GM23338 (cell line): ENCODE measurements at places on chromosomes 5 and 9. TPM values are rescaled to one million over a fixed set of nuclear protein-coding genes. Genes with fewer than 3 reads are reported as not detected.
A peak's percentile ranks its signal among the peaks of the same experiment; 100 is the strongest.

GABRA6 gene
- total RNA-seq = not detected in 2 replicates

STING1 gene
- total RNA-seq = 0.39 TPM in 1 of 2 replicates, not detected in the other

EFNA5 gene
- 7.5 and 18.1 TPM in 2 replicates for total RNA-seq

ARID3C gene
- total RNA-seq = 0.49 TPM in 1 of 2 replicates, not detected in the other

DNA sequence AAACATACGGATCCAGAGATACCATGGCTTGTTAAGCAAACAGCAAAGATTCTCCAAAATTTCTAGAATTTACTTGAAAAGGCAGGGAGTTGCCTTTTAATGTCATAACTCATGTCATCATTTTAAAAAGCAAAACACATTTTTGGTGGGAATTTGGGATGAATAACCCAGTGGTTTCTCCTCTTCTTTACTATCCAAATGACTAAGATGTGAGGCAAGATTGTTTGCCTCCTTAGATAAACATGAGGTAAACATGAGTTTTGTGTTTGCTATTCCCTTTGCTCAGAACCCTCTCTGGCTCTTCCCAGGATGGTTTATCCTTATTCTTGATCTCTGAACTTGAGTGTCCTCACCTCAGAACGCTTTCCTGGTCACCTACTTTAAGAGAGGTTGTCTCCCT is 267.0 kb downstream of the EBF1 start:
- no peak for DNase-seq
- H3K4me3 ChIP-seq = no peak overlapping the region
- H3K27me3 ChIP-seq = no peaks in the 10 kb centered on the region
- H3K27ac ChIP-seq = no peak overlapping the region

GRCh38 chr5:143148771-143149170 is 254.7 kb downstream of the NR3C1 start:
- DNase-seq = no peak
- no peak overlapping the region for H3K27ac ChIP-seq
- no peaks in the 10 kb centered on the region for H3K27me3 ChIP-seq
- no peaks in the 10 kb centered on the region for H3K4me1 ChIP-seq
- H3K4me3 ChIP-seq = no peak overlapping the region

DNA sequence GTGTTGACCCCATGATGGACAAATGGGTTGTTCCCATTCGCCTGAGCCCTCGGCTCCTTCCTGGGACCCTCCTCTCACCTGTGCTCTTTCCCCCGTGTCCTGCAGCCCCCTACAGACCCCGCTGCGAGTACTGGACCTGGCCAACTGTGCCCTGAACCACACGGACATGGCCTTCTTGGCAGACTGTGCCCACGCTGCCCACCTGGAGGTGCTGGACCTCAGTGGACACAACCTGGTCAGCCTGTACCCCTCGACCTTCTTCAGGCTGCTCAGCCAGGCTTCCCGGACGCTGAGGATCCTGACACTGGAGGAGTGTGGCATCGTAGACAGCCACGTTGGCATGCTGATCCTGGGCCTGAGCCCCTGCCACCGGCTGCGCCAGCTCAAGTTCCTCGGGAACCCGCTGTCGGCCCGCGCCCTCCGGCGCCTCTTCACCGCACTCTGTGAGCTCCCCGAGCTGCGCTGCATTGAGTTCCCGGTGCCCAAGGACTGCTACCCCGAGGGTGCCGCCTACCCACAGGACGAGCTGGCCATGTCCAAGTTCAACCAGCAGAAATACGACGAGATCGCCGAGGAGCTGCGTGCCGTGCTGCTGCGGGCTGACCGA is 3.4 kb downstream of the LRRC14B start:
- no peaks in the 10 kb centered on the region for H3K27me3 ChIP-seq
- DNase-seq = no peak
- no peak overlapping the region for H3K27ac ChIP-seq
- H3K4me1 ChIP-seq = no peaks in the 10 kb centered on the region
- H3K4me3 ChIP-seq = no peak overlapping the region

- H3K4me3 ChIP-seq = no peak overlapping the region
- peaks cover 9% of the 10 kb centered on the region; the same call in 1 of the 2 replicates for H3K36me3 ChIP-seq
- no peaks in the 10 kb centered on the region for H3K27me3 ChIP-seq
- no peaks in the 10 kb centered on the region for H3K4me1 ChIP-seq
- no peak overlapping the region for H3K27ac ChIP-seq
- no peak for DNase-seq
Observed at GRCh38 chr5:54663866-54664265, 146.3 kb downstream of the SNX18 start.

- H3K36me3 ChIP-seq = no peaks in the 10 kb centered on the region
- H3K4me1 ChIP-seq = no peaks in the 10 kb centered on the region; the same call in 1 of the 2 replicates
- H3K27ac ChIP-seq = no peak overlapping the region
- H3K4me3 ChIP-seq = no peak overlapping the region
- H3K27me3 ChIP-seq = no peaks in the 10 kb centered on the region
- DNase-seq = no peak
Observed at GRCh38 chr9:108838017-108838416, 17.8 kb downstream of the ACTL7B start.

GRCh38 chr5:179346875-179347274 is 1.6 kb upstream of the ADAMTS2 start:
- no peak overlapping the region for H3K4me3 ChIP-seq
- peaks cover 19% of the 10 kb centered on the region; the same call in 1 of the 2 replicates for H3K4me1 ChIP-seq
- no peak for DNase-seq
- no peaks in the 10 kb centered on the region for H3K36me3 ChIP-seq
- no peak overlapping the region for H3K27ac ChIP-seq
- H3K27me3 ChIP-seq = peaks cover 55% of the 10 kb centered on the region

GRCh38 chr5:96259151-96259772 is 173.8 kb downstream of the PCSK1 start:
- H3K27me3 ChIP-seq = no peaks in the 10 kb centered on the region
- H3K27ac ChIP-seq = no peak overlapping the region
- no peak overlapping the region for H3K4me3 ChIP-seq
- DNase-seq = no peak
- H3K4me1 ChIP-seq = no peaks in the 10 kb centered on the region

DNA sequence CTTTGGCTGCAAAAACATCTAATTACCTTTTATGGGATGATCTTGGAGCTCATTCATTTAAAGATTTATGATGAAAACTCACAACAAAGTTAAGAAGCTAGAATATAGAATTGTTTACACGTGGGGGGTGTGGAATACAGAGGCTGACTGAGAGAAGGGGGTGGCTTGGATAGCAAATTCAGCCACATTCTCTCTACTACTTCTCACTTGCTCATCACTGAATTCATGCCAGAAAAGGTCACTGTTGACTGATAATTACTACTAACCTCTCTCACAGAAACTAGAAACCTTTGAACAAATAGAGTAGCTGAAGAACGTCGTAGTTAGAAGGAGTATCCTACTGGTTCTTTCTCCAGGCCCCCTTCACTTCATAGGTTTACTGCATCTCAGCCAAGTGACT is 808.2 kb downstream of the BRINP1 start:
- no peaks in the 10 kb centered on the region for H3K27me3 ChIP-seq
- no peak for DNase-seq

DNA sequence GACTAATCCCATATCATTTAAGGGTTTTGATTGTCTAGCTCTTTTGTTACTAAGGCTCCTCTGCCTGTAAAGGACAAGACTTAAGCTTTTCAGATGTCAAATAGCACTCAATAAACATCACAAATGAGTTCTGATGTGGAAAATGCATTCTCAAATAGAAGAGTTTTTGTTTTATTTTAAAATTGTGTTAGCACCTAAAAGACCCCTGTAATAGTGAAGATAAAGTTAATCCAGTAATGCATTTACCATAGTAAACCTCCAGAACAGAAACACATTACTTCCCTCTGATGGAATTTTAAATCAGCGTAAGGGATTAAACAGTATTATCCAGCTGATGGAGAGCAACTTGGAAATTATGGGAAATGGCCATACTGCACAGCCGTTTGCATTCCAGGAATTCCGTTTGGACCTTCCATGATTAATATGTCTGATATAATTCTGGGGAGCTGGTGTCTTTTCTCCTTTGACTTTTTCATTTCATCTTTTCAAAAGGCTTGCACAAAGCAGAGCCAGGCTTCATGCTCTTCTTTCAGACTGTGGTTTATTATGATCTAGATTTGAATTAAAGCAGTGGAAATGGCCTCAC is 105.6 kb downstream of the PPP2R2B start:
- DNase-seq = no peak
- H3K36me3 ChIP-seq = no peaks in the 10 kb centered on the region; the same call in 1 of the 2 replicates
- no peaks in the 10 kb centered on the region for H3K27me3 ChIP-seq
- peaks cover 21% of the 10 kb centered on the region for H3K4me1 ChIP-seq

GRCh38 chr9:2359891-2360471 is 261.6 kb upstream of the VLDLR start:
- H3K27ac ChIP-seq = no peak overlapping the region
- H3K27me3 ChIP-seq = no peaks in the 10 kb centered on the region
- no peak for DNase-seq
- no peak overlapping the region for H3K4me3 ChIP-seq

DNA sequence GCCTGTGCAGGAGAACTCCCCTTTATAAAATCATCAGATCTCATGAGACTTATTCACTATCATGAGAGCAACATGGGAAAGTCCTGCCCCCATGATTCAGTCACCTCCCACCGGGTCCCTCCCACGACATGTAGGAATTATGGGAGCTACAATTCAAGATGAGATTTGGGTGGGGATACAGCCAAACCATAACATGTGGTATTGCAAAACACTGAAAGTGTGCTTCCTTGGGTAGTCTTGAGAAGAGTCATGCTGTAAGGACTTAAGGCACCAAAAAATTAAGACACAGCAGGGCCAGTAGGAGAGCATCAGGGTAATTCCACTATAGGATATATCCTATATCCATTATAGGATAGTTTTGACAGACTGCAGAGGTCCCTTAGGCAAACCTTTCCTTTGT is 29.4 kb upstream of the GDNF start:
- DNase-seq = no peak
- no peak overlapping the region for H3K27ac ChIP-seq
- no peaks in the 10 kb centered on the region for H3K36me3 ChIP-seq
- no peaks in the 10 kb centered on the region for H3K27me3 ChIP-seq
- no peaks in the 10 kb centered on the region for H3K4me1 ChIP-seq
- H3K4me3 ChIP-seq = no peak overlapping the region

- no peak for DNase-seq
- H3K36me3 ChIP-seq = no peaks in the 10 kb centered on the region
- H3K27me3 ChIP-seq = no peaks in the 10 kb centered on the region
Observed at GRCh38 chr5:23368393-23368792, 139.0 kb upstream of the PRDM9 start.

DNA sequence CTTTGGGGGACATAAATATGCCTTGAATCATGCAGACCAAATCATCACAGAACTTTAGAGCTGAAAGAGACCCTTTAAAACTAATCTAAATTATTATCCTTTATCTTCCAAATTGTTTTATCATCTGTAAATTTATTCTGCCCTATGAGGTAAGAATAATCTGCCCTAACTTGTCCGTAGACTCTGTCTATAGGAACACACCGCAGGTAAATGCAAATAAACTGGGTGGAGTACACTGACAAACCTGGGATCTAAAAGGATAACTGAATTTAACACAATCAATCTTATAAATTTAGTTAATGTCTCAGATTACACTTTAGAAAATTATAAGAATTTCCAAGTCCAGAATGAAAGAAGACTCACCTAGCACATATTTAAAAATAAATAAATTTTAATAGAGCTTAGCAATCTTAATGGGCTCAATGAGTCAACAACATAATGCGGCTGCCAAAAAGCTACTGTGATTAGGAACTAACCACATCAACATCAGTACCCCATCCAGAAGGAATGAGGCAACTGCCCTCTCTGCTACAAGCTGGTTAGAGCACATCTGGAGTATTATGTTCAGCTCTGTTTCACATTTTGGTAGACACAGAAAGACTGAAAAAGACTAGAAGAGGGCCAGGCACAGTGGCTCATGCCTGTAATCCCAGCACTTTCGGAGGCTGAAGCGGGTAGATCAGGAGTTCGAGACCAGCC is 5.6 kb downstream of the MEGF9 start:
- DNase-seq = no peak
- peaks cover 23% of the 10 kb centered on the region for H3K27me3 ChIP-seq
- no peak overlapping the region for H3K27ac ChIP-seq
- H3K4me1 ChIP-seq = no peaks in the 10 kb centered on the region
- no peak overlapping the region for H3K4me3 ChIP-seq

GRCh38 chr5:114391321-114391720 is 29.5 kb downstream of the KCNN2 start:
- no peak overlapping the region for H3K4me3 ChIP-seq
- no peaks in the 10 kb centered on the region for H3K36me3 ChIP-seq
- no peaks in the 10 kb centered on the region for H3K27me3 ChIP-seq

- DNase-seq = no peak
- no peaks in the 10 kb centered on the region for H3K36me3 ChIP-seq
- no peaks in the 10 kb centered on the region for H3K4me1 ChIP-seq
- no peak overlapping the region for H3K27ac ChIP-seq
- no peak overlapping the region for H3K4me3 ChIP-seq
Observed at GRCh38 chr5:122741681-122742080, 33.2 kb upstream of the SNX2 start.

GRCh38 chr5:10421896-10422691 is 19.6 kb upstream of the ROPN1L start:
- H3K27me3 ChIP-seq = no peaks in the 10 kb centered on the region
- DNase-seq = no peak
- peaks cover 48% of the 10 kb centered on the region for H3K36me3 ChIP-seq
- H3K4me3 ChIP-seq = no peak overlapping the region
- peaks cover 15% of the 10 kb centered on the region for H3K4me1 ChIP-seq
- H3K27ac ChIP-seq = peak overlapping the region; percentile 58; the same call in 1 of the 2 replicates
